Psoas muscle (tissue), 8 donors: ENCODE measurements at places on chromosomes 16 and 17. TPM values are rescaled to one million over a fixed set of nuclear protein-coding genes. Genes with fewer than 3 reads are reported as not detected.
A peak's percentile ranks its signal among the peaks of the same experiment; 100 is the strongest.

DNA sequence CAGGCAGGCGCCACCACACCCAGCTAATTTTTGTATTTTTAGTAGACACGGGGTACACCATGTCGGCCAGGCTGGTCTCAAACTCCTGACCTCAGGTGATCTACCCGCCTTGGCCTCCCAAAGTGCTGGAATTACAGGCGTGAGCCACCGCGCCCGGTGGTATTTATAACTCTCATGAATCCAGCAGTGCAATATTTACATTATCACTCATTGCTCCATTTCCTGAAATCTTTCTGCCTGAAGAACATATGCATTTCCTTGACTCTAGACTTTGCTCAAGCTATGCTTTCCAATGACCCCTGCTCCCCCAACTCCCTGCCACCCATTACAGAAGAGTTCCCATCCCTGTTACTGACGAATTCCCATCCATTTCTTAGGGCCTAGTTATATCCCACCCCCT is 19.7 kb upstream of the NDUFAB1 start:
- no peak for DNase-seq

DNA sequence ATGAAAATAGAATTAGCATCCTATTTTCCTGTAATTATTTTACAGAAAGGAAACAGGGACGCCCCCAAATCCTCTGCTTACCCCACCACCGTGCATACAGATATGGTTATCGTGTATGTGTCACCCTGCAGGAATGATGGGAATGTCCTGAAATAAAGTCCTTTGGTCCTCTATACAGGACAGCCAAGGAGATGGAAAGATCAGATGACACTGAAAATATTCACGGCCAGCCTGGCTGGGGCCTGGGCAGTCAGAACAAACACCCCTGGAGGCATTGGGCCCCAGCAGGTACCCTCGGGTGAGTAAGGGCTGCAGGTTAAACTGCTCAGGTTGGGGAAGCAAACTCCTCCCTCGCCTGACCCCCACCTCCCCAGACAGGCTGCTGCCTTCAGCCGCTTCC is 368.0 kb downstream of the FOXL1 start:
- DNase-seq = no peak

DNA sequence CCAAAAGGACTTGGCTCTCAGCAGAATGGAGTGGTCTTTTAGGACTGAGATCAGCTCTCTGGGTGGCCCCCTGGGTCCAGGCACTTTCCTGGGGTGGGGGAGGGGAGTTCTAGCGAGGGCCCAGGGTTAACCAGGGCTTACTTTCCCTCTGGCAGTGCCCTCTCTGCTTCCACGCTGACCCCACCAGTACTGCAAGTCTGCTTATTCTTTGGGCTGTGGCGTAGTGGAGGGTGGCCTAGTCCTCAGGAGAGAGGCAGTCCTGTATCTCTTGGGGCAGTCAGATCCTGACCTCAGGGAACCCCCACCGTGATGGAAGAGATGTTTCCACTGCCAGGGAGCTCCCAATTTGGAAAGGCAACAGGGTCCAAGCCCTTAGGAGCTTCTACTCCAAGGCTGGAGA is 79.4 kb downstream of the CCDC182 start:
- DNase-seq = no peak

DNA sequence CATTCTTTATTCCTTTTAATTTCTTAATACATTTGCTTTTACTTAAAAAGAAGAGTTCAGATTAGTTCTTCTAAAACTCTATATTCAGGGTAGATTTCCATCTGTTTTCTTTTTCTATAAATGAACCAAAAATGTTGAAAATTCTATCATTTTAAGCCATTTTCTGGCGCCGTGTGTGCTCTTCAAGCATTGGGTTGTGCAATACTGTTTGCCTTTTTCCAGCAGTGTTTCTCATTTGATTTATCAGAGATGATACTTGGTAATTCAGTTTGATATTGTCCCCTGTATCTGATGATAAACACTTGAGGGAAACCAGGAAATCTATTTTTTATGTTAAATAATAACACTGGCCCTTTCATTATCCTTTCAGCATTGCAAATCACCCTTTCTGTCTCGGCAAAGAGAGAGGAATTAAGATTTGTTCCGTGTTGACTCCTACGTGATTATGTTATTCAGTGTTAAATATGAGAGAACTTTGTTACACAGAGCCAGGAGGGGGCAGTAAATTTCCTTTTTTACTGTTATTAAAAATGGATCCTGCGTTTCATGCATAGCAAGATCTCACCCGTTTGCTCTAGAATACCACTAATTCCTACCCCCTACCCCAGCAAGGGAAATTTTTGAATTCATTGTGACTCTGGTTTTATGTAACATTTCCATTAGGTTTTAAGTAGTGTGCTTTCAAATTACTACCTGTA is 606.9 kb upstream of the RBFOX1 start:
- DNase-seq = no peak

DNA sequence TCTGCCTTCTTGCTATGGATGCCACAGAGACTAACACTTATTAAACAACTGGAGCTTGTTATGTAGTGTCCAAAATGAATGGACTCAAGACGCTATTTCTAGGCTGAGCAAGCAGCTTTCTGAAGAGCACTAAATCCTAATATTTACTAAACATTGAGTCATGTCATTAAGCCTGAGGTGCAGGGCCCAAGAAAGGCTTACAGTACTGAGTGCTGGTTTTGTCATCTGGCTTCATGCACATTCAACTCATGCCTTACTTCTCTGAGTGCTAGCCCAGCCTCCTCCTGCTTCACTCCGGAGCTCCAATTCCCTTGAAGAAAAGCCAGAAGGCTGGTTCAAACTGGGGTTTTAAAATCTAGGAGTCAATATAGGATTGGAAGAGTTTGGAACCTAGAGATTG is 363.3 kb upstream of the CDH5 start:
- DNase-seq = no peak

DNA sequence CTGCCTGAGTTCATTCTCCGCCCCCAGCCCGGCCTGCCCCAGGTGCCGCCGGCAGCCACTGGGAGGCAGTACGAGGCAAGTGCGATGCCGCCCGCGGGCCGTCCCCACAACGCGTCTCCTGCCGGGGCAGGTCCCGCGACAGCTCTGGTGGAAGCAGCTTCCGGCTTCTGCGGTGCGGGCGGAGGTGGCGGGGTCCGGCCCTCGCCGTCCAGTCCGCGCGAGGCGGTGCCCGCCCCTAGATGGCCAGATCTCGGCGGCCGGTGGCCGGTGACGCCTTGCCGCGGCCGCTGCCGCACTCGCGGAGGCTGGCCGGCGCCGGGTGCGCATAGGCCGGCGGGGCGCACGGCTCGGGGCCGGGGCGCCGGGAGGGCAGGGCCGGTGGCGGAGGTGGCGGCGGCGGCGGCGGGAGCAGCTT is 1.8 kb downstream of the GJD3 start:
- DNase-seq = peak; percentile 83

- DNase-seq = no peak
Observed at GRCh38 chr16:77963185-77964044, 58.9 kb upstream of the CLEC3A start.

The SULT1A2 gene
- 0.34 TPM for total RNA-seq

DNA sequence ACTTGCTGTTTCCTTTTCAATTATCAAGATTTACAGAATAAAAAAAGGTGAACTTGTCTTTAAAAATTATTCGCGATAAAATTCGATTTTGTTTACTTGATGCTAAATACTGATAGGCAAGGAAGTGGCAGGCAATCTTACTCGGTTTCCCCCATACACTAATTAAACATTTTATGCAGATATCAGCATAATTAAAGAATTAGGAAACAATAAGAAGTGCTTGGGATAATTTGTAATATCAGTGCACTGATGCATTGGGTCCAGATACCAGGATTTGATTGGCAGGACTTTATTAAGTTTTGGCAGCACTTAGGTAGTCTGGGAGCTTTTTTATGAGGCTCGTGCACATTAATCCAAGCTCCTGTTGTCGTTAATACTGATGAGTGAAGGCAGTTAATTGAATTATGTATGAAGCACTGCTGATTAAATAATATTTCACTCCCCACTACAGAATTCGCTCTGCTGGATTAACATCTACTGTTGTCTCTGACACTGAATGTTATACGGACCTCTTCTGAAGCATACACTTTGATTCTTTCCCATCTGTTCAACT is 165.6 kb downstream of the CA10 start:
- no peak for DNase-seq

GRCh38 chr17:20313306-20313705 is 154.0 kb downstream of the LGALS9B start:
- no peak for DNase-seq

GRCh38 chr17:81566461-81567126 is 14.4 kb upstream of the FAAP100 start:
- peak; percentile 62 for DNase-seq

- DNase-seq = no peak
Observed at GRCh38 chr16:75820672-75821071, 94.4 kb upstream of the CPHXL start.

DNA sequence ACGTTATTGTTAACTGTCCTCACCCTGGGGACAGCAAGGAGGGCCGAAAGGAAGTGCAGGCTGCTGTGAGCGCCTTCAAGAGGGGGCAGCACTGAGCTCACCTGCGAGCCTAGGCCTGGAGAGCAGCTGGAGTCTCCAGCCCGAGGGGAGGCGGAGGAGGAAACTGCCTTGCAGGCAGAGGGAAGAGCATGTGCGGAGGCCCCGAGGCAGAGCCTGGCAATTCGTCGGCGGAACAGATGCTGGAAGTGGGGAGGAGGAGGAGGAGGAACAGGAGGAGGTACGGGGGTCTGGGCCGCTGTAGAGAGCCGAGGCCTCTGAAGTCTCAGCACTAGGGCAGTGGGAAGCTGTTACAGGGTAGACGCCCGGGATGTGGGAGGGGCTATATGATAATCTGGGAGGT is 49.6 kb upstream of the PLCG2 start:
- DNase-seq = no peak

GRCh38 chr17:31068291-31068690 is 26.5 kb upstream of the NF1 start:
- no peak for DNase-seq

DNA sequence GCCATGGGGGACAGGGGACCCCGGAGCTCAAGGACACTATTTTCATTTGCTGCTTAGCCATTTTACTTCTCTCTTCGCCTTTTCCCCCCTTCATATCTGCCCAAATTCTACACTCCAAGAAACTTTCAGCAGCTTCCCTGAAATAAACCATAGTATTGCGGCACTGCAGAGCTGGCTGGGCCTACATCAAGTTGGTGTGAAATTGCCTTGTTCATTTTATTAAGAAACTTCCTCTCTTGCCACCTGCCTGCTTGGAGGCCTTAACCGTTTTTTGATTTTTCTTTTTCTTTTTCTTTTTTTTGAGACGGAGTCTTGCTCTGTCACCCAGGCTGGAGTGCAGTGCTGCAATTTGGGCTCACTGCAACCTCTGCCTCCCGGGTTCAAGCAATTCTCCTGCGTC is 7.4 kb upstream of the CPNE2 start:
- DNase-seq = no peak
